ENCODE measurements at places on chromosomes 12 and 14. TPM values are rescaled to one million over a fixed set of nuclear protein-coding genes. Genes with fewer than 3 reads are reported as not detected.
A peak's percentile ranks its signal among the peaks of the same experiment; 100 is the strongest.

Gene EGLN3
- total RNA-seq = 3.2 TPM

Gene NKX2-1
- not detected for total RNA-seq

Gene CATSPERB
- not detected for total RNA-seq

Gene RFC5
- total RNA-seq = 100 TPM

Gene TSHR
- not detected for total RNA-seq

Gene BTBD7
- 23.2 TPM for total RNA-seq

Gene RPAP3
- total RNA-seq = 20.3 TPM

Gene GPR162
- total RNA-seq = not detected

Gene LRP1-AS
- total RNA-seq = not detected

DNA sequence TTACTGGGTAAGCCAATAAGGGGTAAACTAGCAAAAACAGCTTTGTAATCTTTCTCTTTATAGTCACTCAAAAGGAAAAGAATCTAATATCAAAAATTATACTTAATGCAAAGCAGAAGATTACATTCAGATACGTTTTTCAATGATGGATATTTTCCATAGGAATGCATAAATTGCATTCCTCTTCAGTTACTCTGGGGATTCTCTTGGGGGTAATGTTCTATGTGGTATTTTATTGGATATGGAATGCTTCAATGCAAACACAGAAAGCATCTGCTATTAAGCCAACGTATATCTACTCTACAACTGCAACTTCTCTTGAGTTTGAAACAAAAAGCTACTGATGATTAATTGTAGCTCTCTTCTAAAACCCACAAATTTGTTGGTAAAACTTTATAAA is 106.0 kb downstream of the SLC41A2 start:
- DNase-seq = no peak

- DNase-seq = peak; percentile 14
These were observed 5.6 kb downstream of the TCTN1 start for GRCh38 chr12:110619534-110619953.

DNA sequence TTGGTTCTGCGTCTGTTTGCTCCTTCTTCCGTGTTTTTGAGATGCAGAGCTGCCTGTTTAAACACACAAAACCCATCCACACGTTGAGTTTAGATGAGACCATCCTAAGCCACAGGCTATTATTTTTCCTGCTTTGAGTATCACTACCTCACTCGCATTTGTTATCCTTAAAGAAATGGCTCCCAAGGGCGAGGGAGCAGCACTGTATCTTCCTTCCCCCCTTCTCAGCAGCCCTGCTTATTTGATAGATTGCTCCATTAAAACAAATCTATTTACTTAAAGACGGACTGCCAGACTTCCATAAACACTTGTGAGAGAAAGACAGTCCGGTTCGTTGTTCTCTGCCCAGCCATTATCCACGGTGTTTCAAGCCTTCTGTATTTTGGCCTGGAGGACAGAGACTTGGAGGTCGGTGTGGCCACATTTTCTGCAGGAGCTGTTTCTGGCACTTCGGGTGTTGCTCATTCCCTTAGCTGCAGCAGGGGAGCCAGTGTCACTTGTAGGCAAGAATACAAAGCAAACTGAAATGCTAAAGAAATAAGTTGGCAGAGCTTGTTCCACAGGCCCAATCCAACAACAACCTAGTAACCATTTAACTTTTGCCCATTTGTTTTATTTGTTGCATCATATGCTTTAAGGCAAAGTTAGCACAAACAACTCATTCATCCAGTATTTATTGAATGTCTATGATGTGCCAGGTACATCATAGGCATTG is 275.4 kb downstream of the TTC6 start:
- DNase-seq = peak; percentile 49

DNA sequence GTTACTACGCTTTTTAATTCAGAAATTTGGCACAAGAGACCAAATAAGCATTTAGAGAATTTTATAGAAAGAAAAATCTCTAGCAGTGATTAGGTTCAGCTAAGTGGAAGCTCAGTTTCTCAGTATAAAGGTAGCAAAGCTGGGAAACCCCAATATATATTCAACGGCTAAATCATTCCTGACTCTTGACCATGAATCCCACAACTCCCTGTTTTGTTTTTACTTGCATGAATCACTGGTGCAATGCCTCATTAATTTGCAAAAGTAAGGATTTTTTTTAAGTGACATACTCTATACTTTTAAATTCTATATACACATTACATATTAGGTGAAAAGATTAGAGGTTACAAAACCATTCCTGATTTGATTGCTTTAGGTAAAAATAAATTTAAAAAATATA is 74.3 kb upstream of the PLEKHG7 start:
- no peak for DNase-seq

GRCh38 chr12:101642115-101643067 is 47.6 kb downstream of the MYBPC1 start:
- DNase-seq = no peak

GRCh38 chr14:73258076-73258475 is 20.8 kb downstream of the PAPLN start:
- no peak for DNase-seq

DNA sequence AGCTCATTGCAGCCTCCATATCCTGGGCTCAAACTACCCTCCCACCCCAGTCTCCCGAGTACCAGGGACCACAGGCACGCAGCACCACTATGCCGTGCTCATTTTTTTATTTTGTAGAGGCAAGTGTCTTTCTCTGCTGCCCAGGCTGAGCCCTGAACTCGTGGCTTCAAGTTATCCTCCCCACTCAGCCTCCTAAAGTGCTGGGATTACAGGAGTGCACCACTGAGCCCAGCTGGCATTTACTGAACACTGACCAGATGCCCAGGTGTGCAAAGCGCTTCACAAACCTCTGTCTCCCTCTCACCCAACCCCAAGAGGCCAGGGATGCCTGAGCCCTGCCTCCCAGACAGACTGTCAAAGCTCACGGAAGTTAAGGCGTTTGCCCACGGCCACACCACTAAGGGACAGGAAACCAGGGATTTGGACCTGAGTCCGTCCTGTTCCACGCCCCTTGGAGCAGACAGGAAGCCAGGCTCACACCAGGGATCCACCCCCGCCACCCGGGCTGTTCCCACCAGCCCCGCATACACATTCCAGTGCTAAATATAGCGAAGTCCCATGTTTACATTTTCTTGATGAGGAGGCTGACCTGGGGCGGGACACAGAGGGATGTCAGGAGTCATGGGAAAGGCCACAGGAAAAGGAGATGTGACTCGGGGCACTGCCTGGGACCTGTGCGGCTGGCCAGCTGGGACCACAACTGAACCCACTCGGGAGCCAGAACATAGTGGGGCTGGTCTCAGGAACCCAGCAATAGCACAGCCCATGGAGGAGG is 51.2 kb downstream of the TESC start:
- no peak for DNase-seq

GRCh38 chr12:13161172-13161571 is 35.4 kb upstream of the EMP1 start:
- DNase-seq = no peak

GRCh38 chr12:120847814-120848213 is 56.3 kb downstream of the SPPL3 start:
- no peak for DNase-seq

GRCh38 chr12:116861320-116861719 is 19.9 kb downstream of the HRK start:
- peak; percentile 54 for DNase-seq

DNA sequence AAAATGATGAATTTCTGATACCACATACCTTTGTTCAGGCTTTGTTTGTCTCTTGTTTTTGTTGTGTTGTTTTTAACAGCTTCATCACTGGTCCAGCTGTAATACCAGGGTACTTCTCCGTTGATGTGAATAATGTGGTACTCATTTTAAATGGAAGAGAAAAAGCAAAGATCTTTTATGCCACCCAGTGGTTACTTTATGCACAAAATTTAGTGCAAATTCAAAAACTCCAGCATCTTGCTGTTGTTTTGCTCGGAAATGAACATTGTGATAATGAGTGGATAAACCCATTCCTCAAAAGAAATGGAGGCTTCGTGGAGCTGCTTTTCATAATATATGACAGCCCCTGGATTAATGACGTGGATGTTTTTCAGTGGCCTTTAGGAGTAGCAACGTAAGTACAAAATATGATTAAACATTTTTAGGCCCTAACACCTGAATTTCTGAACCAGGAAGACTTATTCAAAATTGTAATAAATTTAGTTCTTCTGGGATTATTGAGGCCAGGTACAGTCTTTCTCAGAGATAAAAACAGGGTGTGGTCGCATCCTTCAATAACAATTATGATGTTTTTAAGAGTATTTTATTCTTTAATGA is 22.4 kb downstream of the RXYLT1 start:
- DNase-seq = peak; percentile 62

GRCh38 chr12:45409966-45410365 is 194.1 kb downstream of the ANO6 start:
- peak; percentile 8 for DNase-seq

- DNase-seq = no peak
These were observed at the start of gene PRPH for GRCh38 chr12:49295082-49295936. Gene PRPH (plus strand): TSS chr12:49295147. CDS start chr12:49295201, 54 bp downstream.

GRCh38 chr12:81627336-81628189 is 131.6 kb downstream of the PPFIA2 start:
- DNase-seq = peak; percentile 60

DNA sequence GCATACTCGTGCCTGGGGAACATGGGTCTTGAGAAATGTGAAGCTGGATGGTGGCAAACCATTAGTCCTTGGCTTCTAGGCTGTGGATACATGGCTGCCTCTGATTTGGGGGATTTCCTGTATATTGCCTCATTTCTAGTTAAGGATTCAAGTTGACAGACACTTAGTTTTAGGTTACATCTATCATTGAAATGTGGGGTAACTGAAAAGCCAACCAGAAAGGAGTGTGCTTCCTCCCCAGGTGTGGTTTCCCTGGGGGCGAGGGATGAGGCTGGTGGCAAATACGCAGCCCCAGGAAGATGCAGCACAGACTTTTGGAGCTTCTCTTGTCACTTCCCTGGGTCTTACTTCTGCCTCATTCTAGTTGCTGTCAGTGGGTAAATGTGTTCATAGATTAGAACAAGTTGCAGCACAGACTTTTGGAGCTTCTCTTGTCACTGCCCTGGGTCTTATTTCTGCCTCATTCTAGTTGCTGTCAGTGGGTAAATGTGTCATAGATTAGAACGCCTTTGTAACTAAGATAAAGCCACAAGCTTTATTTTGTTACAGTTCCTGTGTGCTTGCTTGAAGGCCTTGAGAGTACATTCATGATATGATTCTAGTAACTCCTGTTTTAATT is 85.1 kb downstream of the BORCS5 start:
- DNase-seq = peak; percentile 25

- no peak for DNase-seq
These were observed 76.4 kb downstream of the PPP1R12A start for GRCh38 chr12:79858518-79858917.

- no peak for DNase-seq
These were observed 10.6 kb upstream of the ANO6 start for GRCh38 chr12:45205165-45205825.

DNA sequence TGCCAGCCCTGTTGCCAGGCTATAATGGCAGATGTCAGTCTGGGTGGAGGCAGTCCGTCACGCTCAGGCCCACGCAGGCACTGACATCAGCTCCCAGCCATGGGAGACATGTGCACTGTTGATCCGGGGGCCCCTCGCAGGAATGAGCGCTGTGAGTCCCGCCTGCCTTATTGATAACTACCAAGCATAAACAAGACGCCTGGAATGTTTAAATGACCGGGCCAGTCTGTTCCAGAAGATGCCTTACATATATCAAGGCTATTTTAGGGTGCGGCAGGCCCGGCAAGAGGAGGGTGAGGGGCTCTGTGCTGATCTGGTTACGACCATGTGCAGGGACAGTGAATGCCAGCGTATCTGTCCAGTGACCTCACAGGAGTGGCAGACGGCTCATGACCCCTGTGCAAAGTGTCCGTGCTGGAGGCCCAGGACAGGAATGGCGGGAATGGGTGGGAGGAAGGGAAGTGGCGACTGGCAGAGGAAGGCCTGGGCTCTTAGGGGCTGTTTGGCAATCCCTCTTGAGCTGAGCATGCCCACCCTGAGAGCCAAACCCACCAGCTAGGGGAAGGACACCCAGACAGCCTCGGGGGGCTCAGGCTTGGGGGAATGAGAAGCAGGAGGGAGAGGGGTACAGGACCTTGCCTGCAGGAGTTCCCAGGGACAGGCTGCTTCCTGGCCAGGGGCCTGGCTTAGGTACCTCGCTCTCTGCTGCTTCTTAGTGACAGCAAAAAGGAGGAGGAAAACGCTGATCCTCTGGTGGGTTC is 49.3 kb downstream of the DLK1 start:
- DNase-seq = no peak

DNA sequence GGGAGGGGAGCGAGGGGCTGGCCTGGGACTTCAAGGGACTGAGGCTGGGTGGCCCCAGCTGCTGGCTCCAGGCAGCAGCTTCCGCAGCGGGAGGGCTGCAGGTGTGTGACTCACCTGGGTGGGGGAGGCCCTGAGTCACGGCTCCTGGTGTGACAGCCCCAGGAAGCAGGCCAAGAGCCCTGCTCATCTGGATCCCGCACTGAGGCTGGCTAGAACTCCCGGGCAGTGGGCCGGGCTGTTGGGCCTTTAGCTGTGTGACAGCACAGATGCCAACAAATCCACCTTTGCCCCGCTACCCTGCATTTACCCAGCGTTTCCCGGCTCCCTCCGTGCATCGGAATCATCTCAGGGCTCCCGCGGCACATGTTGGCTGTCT is 180.0 kb upstream of the PRMT8 start:
- DNase-seq = peak; percentile 95

DNA sequence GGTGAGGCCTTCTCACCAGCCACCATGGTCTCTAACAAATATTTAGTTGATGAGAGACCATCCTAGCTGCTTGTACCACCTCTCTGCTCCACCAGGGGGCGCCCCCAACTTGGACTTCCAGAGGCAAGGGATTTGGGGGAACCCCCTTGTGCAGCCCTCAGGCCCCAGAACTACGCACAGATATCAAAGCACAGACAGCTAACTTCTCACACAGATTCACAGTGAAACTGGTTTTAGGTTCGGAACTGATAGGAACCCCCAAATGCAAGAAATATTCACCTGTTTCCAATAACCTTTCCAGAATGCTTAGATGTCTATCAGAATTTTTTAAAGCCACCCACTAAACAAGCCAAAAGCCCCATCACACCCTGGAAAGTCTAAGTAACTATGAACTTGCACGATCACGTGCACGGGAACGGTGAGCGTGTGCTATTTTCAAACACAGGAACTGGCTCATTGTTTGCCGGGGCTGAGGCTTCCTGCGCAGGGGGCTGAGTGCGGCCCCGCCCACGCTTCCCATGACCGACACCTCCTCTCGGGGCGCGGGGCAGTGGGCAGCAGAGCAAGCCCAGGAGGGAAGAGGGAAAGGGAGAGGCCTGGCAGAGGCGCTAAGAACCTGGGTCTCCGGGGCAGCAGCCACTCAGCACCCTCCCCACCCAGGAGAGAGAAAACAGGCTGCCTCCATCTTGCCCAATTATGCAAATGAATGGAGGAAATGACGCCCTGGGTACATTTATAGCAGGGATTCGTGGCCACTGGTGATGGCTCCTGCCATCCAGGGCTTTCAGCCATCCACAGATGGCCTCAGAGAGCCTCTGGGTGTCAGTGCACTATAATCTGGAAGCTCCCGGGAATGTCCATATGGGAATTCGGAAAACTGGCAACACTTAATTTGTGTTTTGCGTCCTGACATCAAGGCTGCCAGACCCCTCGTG is 79.4 kb upstream of the GPR68 start:
- DNase-seq = peak; percentile 70

DNA sequence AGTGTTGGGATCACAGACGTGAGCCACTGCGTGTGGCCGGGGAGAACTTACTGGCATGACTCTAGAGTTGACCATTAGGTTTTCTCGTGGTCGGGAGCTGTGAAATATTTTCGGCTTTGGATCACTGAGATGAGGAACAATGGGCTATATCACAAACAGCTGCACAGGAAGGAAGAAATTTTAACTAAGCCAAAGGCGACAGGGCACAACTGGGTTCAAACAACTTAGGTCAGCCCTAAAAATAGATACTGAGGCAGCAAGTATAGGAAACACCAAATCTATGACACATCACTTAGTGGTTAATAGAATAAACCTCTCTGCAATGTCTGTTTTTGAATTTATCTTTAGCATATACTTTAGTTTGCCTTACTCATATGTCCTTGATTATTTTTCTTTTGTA is 162.9 kb downstream of the LRIG3 start:
- DNase-seq = peak; percentile 9
